SK-MEL-5 (cell line): ENCODE measurements at places on chromosomes 4 and X. TPM values are rescaled to one million over a fixed set of nuclear protein-coding genes. Genes with fewer than 3 reads are reported as not detected.

Gene CT45A10
- total RNA-seq: 141 and 152 TPM in 2 replicates

- no peak for DNase-seq
Observed at GRCh38 chr4:186932196-186932595, 208.5 kb upstream of the FAT1 start.

DNA sequence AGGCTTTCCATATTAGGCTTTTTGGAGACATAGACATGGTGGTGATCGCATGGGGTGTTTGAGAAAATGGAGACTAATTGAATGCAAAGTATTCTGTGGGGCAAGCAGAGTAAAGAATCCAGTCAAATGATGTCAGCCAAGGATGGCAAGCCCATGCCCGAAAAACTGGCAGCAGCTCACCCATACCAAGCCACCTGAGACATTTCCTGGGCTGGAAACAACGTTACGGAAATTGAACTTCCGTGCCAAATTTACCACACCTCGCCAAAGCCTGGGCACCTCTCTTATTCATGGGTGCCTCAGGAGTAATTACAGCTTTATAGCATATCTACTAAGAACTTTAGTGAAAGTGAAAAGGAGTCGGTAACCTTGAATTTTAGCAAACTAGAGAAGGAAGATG, 166.4 kb downstream of the CBR4 start:
- no peak for DNase-seq

Gene DUSP21
- total RNA-seq: not detected in 2 replicates

Gene SSX2B
- not detected in 2 replicates for total RNA-seq
